ENCODE measurements at places on chromosomes 4 and X. TPM values are rescaled to one million over a fixed set of nuclear protein-coding genes. Genes with fewer than 3 reads are reported as not detected.

ZC4H2 gene
- total RNA-seq, result 6.7 TPM

ELK1 gene
- total RNA-seq, result 17.1 TPM

HMX1 gene
- total RNA-seq, result not detected

GRID2 gene
- total RNA-seq, result not detected

GDPD2 gene
- total RNA-seq, result not detected

CRMP1 gene
- total RNA-seq, result not detected

CXCL8 gene
- not detected for total RNA-seq

CCNB3 gene
- total RNA-seq, result 1.6 TPM

NIPAL1 gene
- 26.3 TPM for total RNA-seq

WDR1 gene
- 170 TPM for total RNA-seq

RS1 gene
- not detected for total RNA-seq

ADGRG2 gene
- not detected for total RNA-seq

IRS4 gene
- not detected for total RNA-seq

NLRP2B gene
- total RNA-seq, result not detected

DUSP9 gene
- not detected for total RNA-seq

COX7B2 gene
- not detected for total RNA-seq

BANK1 gene
- 1.6 TPM for total RNA-seq

CCDC110 gene
- total RNA-seq, result 0.80 TPM

ASB9 gene
- total RNA-seq, result 1.1 TPM

MAGEB10 gene
- not detected for total RNA-seq

GATB gene
- 19.6 TPM for total RNA-seq
